Cortex of kidney (tissue), 1 donor: ENCODE measurements at places on chromosomes 2 and 18.

GRCh38 chr2:31302940-31303563, 69.1 kb downstream of the EHD3 start:
- DNase-seq: no peak

GRCh38 chr18:58349650-58350049, 279.2 kb downstream of the ALPK2 start:
- no peak for DNase-seq

GRCh38 chr2:111169924-111170323, 49.2 kb downstream of the BCL2L11 start:
- no peak for DNase-seq

- no peak for DNase-seq
Observed at GRCh38 chr2:88865801-88866371, 174.4 kb downstream of the RPIA start.

GRCh38 chr2:85413592-85414420, 3.6 kb upstream of the CAPG start:
- DNase-seq: no peak

DNA sequence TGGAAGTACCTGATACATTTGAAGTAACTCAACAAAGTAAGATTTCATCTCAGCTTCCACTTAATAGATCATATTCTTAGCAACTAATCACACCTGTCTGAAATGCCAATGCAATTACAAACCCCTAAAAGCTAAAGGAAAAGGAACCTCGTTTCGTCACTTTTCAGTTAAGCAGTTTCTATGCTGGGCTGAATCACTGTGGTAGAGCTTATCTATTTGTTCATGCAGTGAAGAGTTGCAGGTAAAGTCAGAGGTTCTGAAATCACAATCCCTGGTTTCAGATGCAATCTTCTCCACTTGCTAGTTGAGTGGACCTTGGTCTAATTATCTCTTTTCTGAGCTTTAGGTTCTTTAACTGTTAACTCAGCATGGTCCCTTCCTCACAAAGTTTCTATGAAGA, 6.3 kb downstream of the HRH4 start:
- no peak for DNase-seq

GRCh38 chr18:5627776-5628511, 84.1 kb upstream of the EPB41L3 start:
- no peak for DNase-seq

DNA sequence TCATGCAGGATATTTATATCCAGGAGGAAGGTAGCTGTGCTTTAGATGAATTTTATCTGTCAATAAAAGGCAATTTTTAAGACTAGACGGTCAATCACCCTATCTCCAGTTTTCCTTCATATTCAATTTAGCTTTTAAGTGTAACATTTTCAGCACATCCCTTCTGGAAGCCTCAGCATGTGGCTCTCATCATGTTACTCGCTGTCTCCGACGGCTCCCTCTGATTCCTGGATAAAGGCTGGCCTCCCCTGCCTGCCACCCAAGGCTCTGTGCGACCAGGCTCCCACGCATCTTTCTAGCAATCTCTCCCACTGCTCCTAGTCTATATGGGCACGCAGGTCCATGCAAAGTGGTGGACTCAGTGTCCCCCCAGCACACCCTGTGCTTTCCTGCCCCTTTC, 84.5 kb downstream of the MEP1B start:
- DNase-seq: no peak

DNA sequence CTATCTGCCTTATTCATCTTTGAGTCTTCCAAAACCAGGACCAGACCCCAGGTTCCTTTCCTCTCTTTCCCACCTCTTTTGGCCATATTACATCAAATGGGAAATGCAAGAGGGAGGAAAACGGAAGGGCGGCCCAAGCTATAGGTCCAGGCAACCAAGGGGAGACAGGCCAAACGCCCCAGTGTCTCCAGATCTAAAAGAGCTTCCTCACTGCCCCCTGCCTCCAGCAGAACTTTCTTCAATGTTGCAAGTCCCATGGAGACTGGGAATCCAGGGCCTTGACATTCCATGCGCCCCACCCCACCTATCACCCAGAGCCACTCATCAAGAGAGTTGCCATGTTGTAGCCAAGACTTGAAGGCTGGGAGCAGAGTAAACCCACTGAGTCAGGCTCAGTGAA, 15.4 kb downstream of the TNS1 start:
- no peak for DNase-seq
